Activated T-cell treated with anti-CD3 and anti-CD28 coated beads, Interleukin-2, amount 50 U/mL, for 4 hours (primary cell): ENCODE measurements at places on chromosomes 11 and 22. TPM values are rescaled to one million over a fixed set of nuclear protein-coding genes. Genes with fewer than 3 reads are reported as not detected.

DNA sequence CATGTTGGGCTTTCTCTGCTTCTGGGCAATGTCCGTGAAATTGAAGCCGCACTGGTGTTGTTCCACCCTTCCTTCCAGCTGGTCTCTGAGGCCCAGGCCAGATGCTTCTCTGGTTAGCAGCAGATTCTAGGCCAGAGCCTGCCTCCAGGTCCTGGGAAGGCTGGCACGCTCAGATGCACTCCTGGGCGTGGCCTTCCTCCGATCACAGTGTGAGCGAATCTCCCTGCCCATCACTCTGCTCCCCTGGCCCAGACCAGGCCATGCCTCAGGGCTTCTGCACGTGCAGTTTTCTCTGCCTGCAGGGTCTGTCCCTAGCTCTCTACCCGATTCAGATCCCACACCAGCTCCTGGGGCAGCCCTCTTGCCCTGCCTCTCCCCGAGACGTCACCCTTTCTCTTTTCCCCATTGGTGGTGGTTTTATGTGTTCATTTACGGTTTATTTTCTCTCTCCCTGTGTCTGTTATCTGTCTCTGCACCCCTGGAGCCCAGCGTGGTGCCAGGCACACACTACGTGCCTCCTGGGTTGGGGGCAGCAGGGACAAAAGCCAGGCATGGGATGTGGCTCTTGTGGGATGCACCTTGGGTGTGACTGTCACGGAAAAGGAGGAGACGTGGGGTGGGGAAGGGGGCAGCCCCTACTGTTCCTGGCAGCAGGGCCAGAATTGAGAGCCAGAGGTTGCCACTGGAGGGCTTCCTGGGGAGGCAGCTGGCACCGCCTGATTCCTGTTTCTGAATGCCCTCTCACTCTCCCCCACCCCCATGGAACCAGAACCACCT is 66.0 kb downstream of the KCNQ1 start:
- peak; percentile 3 for DNase-seq

DNA sequence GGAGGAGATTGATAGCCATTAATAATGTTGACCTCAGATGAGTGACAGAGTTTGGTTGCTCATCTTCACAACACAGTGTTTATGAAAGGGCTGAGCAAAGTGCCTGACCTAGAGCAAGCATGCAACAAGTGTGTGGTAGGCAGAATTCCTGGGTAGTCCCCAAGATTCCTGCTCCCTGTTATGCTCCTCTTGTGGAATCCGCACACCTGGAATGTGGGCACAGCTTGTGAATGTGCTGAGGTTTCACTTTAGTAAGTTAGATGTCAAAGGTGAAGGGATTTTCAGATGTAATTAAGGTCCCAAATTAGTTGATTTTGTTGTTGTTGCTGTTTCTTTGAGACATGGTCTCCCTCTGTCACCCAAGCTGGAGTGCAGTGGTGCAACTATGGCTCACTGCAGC is 20.7 kb upstream of the SPON1 start:
- DNase-seq = no peak

- no peak for DNase-seq
Observed at GRCh38 chr22:35217527-35217926, 39.8 kb upstream of the HMGXB4 start.

DNA sequence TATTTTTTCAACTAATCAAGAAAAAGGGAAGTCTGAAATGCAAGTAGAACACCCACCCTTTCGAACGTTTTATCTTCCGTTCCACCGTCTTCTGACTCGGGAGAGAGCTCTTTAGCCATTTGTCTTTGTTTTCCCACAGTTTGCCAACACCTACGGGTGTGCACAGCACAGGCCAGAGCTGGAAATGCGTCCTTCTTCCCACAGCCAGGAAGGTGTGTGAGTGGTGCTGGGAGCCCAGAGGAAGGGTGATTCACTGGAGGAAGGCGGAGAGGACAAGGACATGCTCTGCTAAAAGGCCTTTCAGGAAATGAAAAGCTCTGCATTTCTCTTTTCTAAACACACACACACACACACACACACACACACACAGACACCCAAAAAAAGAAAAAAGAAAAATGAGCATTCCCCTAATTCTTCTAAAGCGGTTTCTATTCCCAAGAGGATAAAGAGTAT is 18.5 kb downstream of the ENDOD1 start:
- no peak for DNase-seq

DNA sequence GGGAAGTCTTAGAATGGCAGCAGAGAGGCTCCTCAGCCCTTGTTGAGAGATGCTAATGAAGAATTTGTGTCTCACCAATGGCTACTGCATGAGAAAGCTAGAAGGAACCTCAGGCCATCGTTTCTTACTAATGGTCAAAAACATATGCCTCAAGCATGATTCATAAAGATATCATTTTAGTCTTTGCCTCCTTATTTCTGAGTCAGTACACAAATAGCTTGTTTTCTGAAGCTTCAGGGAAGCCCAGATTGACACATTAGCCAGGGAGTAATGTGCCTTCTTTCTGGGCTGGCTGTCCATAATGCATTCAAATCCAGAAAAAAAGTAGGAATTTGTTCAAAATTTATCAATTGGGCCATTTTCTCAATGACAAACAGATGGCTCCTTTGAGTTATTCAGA is 169.4 kb upstream of the ZBED5 start:
- DNase-seq = no peak

GRCh38 chr11:61460986-61461385 is 31.1 kb downstream of the SDHAF2 start:
- DNase-seq = no peak

DNA sequence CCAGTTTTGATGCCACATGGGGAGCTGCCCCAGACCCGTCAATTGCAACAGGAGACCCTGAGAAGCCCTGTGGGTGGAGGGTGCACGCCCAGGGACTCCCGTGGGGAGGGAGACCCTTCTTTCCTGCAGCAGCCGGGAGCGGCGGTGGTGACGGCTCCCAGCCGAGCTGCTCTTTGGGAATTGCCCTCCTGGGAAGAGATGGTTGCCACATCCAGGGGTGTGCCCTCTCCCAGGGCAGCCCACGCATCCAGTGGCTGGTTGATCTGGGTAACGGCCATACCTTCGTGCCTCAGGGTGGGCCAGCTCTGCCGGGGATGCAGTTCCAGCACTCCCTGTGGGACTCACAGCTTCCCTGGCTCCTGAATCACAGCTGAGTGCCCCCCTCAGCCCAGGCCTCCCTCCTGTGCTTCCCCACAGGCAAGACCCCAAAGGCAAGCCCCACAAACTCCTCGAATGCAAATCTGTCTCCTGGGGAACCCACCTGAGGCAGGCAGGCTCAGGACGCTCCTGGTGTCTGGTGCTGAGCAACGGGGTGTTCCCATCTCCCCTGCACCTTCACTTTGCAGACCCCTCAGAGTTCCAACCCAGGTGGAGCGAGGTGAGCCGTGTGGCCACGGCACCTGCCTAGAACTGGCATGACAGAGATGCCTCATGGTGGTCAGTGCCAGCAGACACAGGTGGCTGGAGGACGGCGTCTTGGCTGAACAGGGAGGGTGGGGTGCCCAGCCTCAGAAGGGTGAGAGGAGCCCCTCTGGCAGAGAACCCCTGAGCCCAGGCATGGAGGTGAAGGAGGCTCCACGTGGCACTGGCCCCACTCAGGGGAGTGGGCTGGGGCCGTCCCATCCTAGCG is 1027.4 kb downstream of the BRD1 start:
- DNase-seq = no peak

GRCh38 chr11:46723359-46723680 is 4.3 kb downstream of the F2 start:
- DNase-seq = no peak

GRCh38 chr11:71379701-71380100 is 68.5 kb downstream of the DHCR7 start:
- DNase-seq = no peak

- DNase-seq = no peak
Observed at GRCh38 chr11:100682247-100682969, 4.7 kb upstream of the ARHGAP42 start.

DNA sequence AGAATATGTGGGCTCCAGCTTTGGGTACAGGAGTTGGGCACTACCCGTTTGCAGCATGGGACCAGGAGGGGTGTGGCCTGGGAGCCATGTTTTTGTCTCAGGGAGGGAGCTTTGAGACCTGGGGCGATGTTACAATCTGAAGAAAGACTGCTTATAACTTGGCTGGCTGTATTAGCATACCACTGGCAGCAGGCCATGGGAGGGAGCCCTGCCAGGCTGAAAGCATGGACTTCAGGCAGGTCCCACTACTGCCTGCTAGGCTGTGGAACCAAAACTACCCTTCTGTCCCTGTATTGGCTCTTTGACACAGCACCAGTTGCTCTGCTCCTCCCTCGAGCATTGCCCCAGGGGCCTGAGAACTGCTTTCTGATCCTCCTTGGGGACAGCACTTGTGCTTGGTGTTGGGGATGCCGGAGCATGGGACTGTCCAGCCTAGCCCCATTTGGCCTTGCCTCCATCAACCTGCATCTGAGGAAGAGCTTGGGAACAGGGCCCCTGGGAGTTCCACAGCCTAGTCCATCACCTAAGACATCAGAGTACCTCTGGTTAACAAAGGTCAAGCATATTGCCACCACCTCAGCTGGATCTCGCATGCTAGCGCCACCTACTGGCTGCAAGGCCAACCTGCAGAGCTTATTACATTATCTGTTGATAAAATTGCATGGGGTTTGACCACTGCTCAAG is 217.4 kb downstream of the SBF2 start:
- no peak for DNase-seq

- DNase-seq = no peak
Observed at GRCh38 chr11:43644621-43645299, 35.8 kb upstream of the HSD17B12 start.

- DNase-seq = no peak
Observed at GRCh38 chr22:23700706-23701105, 9.9 kb downstream of the RGL4 start.

GRCh38 chr11:69086152-69087132 is 37.7 kb downstream of the TPCN2 start:
- no peak for DNase-seq

- DNase-seq = no peak
Observed at GRCh38 chr22:37560608-37561211, 430 bp downstream of the CDC42EP1 start.

GRCh38 chr22:42365942-42366695 is 66.1 kb downstream of the NFAM1 start:
- DNase-seq = no peak

GRCh38 chr11:116234989-116235568 is 537.7 kb downstream of the BUD13 start:
- no peak for DNase-seq

DNA sequence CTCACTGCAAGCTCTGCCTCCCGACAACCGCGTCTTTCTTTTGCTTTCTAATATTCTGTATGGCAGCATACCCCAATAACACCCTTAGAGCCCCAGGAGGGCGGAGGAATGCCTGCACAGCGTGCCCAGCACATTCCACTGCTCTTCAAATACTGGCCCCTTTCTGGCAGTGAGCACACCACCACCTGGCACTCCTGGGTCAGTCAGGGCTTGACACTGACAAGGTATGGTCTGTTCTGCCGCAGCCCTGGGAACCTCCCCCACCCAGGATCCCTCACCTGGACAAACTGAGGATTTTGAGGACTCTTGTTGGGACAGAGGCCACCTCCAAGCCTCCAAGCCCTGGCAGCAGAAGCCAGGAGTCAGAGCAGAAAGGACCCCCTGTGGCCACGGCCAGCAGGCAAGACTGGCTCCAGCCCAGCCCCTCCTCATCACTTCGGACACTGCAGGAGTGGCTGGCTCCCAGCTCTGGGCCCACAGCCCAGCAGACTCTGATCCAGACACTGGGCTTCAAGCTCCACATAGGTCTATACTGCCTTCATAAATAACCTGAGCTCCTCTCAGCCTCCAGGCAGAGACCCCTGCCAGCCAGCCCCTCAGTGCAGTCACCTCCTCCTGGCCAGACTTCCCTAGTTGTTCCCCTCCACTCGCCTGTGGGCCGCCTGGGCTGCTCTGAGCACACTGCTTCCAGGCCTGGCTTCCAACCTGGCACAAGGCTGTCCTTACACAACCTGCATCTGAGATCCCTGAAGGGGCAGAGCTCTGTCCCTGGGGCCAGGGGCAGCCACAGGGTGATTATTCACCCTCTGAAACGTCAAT is 14.5 kb downstream of the CARS1 start:
- no peak for DNase-seq

DNA sequence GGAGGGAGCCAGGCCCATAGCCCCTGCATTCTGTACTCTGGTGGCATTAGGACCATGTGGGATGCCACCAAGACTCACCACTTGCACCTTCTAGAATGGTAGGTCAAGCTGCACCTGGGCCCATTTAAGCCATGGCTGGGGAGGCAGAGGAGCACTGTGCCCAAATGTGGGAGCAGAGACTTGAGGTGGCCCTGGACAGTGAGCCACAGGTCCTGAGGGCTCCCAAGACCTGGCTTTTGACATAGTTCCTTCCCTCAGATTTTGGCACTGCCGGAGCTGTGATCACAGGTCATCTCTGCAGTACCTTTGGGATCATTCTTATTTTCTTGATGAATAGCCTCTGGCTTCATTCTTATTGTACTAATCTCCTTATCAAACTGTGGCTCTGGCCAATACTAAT is 43.2 kb downstream of the ST3GAL4 start:
- no peak for DNase-seq

- DNase-seq = peak; percentile 22
Observed at GRCh38 chr22:42863349-42863961, 6.4 kb upstream of the ARFGAP3 start.

DNA sequence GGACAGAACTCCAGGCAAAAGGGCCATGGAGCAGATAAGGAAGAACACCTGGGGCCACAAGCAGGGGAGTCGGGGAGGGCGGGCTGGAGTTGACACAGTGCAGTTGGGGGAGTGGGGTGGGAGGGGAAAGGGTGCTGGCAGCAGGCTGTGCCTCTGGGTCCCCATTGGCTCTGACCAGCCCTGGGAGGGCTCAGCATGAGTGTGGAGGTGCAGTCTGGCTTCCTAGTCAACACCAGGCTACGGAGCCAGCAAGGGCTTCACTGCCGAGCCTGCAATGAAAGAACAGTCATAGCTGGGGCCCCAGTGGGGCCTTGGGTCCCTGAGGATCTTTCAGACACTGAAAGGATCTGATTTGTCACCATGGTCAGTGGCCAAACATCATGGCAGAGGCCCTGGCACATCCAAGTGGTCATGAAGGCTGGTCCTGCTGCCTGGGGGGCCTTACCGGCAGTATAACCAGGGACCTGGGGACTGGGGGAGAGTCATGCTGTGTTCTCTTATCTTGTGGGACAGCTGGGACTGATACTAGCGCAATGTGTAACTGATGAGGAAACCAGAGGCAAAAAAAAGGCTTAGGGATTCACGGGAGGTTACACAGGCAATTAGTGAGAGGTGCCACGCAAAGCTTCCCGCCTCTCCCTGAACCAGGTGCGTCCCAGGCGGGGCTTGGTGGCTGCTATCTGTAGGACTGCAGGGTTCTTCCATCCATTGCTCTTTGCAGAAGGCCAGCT is 11.6 kb downstream of the SLC37A2 start:
- no peak for DNase-seq

Gene SCN4B
- not detected for total RNA-seq

Gene APOBEC3B
- 1.1 TPM for total RNA-seq

Gene LDHAL6A
- total RNA-seq = not detected

Gene MS4A15
- not detected for total RNA-seq

Gene MMP8
- not detected for total RNA-seq

Gene TRIM44
- total RNA-seq = 45.3 TPM

Gene ISX
- total RNA-seq = not detected

Gene GLB1L2
- total RNA-seq = 13.1 TPM

Gene GAB4
- not detected for total RNA-seq

Gene P2RX6
- total RNA-seq = 0.13 TPM

Gene XKR3
- total RNA-seq = not detected

Gene HSPB2
- not detected for total RNA-seq

Gene OR8D1
- not detected for total RNA-seq

Gene CSF2RB
- 2.5 TPM for total RNA-seq

Gene TYMP
- 103 TPM for total RNA-seq
